ENCODE measurements at places on chromosomes 2 and 18. TPM values are rescaled to one million over a fixed set of nuclear protein-coding genes. Genes with fewer than 3 reads are reported as not detected.

DNA sequence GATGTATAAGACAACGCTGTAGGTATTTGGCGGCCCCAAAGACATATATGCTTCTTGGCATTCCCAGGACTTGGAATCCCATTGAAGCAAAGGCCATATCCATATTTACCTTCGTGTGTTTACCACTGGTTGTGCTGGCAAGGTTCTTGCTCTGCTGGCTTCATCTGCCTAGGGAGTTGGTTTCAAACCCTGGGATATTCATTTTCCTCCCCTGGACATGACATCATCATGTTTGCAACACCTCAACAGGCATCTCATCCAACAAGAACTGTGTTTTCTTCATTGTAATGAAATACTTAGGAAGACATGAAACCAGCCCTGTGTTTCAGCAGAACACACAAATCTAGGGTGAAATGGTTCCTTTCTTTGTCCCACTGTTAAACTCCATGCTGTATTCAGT is 77.9 kb upstream of the PHLPP1 start:
- no peak for DNase-seq

GNLY gene
- 0.95 TPM for total RNA-seq

- DNase-seq: no peak
Measured at GRCh38 chr2:159736048-159736447, 23.7 kb downstream of the MARCHF7 start.

GRCh38 chr2:166167449-166167848 is 39.6 kb upstream of the SCN1A start:
- DNase-seq: no peak

MRO gene
- total RNA-seq: 0.75 TPM

DNA sequence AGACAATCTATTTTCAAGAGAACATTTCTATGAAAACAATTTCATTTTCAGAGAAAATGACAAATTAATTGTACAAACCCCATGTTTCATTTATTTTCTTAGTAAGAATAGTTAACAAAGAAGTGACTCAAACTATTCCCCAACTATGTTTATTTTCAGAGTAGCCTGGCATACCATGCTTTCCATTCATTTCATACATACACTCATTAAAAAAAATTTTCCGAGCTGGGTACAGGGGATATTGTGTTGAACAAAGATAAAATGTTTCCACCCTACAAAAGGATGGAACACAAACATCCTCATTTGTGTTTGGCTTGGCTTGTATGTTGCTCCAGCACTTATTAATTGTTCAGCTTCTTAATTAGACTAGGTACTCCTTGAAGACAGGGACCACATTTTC is 331.4 kb downstream of the EXOC6B start:
- no peak for DNase-seq

GYPC gene
- 51.1 TPM for total RNA-seq

DNA sequence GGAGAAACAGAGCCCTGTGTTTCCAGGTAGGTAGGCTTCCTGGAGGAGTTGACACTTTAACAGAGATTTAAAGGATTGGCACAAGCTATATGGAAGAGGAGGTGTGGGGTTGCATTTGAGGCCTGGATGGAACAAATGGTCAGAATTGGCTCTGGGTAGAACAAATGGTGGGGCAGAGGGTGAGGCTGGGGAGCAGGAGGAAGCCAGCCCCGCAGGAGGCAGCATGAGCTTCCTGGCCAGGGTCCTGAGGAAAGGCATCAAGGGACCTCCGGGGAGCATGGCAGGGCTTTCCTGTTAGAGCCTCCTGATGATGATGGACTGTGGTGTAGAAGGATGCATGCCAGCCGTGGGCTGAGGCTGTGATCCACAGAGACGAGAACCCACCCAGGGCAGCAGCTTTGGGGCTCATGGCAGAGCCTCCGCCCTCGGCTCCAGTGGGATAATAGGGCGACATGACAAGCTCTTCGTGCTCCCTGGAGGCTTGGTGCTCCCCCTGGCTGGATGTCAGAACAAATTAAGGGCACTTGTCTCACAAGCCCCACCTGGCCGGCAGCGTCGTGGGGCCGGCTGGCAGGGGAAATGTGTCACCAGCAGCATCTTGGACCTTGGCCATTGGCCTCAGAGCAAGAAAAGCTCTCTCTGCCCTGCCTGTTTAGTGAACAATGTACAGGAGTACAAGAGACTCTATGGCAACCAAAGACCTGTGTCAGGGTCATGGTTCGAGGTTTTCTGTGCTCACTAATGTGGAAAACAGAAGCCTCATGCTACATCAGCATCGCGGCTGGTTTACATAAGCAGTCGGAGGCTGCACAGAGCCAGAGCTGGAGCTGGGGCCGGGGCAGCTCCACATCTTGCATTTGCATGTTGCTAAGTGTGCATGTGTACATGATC is 153.5 kb downstream of the MYCN start:
- DNase-seq: peak; percentile 67

Data from mucosa of gallbladder (tissue), 1 donor.